ENCODE measurements at places on chromosomes 2 and 18.
A peak's percentile ranks its signal among the peaks of the same experiment; 100 is the strongest.

- peak; percentile 66 for DNase-seq
These were observed 134.6 kb upstream of the SPATS2L start for GRCh38 chr2:200171731-200172482.

DNA sequence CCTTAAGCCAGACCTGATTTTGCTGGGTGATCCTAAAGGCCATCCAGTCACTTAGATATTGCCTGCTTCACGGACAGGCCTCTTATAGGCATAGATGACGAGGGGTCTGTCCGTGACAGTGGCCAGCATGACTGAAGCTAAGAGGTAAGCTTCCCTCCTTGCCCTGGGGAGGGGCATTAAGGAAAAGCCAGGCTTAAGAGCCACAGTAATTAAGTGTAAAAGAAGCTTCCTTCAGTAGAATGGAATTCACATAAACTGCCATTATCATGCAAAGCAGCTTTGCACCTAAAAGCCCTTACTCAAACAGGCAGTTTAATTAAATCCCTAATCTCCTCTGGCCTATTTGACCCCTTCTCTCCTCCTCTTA lies 99.4 kb upstream of the PKDCC start:
- DNase-seq, result no peak

DNA sequence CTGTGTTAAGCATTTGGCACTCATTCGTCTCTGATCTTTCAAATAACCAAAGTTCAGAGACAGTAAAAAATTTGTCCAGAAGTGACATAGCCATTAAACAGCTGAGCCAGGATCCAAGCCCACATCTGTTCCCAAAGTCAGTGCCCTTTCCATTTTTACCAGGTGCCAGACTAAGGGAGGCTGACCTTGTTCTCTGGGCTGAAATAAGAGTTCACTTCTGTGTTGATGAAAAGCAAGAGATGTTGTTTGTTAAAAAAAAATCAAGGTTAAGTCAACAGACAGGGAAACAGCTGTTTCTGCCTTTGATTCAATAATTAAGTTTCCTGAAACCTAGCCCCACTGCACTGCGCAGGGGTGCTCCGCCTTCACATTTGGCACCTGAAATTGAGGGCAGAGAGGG lies 117.1 kb downstream of the PRKRA start:
- no peak for DNase-seq

DNA sequence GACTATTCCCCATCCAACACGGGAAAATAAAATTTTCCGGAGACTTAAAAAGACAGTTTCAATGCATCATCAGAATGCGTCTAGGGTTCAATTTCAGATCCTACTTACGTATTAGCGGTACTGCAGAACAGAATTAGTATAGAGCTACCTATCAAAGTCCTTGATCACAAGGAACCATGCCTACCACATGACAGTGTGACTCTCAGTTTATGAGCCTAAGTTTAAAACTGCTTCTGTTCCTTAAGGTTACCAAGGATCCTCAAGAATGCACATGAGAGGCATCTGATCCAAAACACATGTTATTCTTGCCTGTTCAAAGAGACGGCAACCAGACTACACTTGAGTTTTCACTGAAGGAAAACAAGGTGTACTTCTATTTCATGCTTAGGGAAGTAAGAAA lies 369.7 kb downstream of the EPHA4 start:
- no peak for DNase-seq

DNA sequence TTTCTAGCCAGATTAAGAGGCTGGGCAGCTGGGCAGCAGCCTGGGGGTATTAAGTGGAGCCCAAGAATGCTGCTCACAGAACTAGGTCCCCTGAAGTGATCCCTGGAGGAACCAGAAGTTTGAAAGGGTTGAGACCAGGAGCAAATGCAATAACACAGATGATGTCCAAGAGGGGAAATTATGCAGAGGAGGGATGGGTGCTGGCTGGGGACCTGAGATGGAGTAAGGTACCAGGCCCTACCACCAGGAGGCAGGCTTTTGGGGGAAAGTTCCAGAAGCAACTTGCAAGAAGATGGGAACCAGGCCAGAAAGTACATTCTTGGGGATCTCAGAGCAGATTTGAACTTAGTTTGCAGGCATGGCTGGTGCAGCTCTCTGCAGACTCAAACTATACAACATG lies 175.1 kb downstream of the NCK2 start:
- DNase-seq, result peak; percentile 22

DNA sequence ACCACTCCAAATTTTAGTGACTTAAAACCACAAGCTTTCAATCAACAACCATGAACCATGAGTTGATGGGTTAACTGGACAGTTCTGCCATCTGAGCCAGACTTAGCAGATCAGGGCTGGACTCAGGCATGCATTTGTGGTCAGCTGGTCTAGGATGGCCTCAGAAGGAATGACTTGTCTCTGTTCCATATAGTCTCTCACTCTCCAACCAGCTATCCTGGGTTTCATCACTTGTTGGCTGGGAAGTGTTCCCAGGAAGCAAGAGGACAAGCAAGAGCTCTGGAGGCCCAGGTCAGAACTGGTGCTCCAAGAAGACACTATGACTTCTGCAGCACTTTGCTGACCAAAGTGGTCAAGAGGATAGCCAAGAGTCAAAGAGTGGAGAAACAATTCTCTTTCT lies 17.5 kb upstream of the MAP3K20 start:
- DNase-seq, result no peak

DNA sequence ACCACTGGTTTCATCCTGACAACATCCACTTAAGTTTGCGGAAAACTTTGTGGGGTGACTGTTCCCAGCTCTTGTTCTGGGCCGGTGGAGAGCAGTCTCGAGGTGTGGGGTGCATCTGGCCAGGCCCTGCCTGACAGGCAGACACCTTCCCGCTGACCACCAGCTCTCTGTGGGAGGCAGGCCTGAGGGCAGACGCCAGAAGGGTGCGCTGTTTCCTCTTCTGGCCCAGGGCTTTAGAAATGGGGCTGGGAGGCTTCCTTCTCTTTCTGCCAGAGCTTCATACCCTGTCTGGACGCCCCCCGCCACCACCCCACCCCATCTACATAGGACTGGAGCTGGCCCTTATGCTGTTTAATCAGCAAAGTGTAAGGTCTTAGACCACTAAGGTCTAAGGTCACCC lies 263.8 kb downstream of the LOXHD1 start:
- DNase-seq, result no peak

Measured in fibroblast of skin of right quadriceps (primary cell).